ENCODE measurements at places on chromosomes 3 and 15.
A peak's percentile ranks its signal among the peaks of the same experiment; 100 is the strongest.

GRCh38 chr3:27224197-27224596 is 145.0 kb downstream of the NEK10 start:
- no peak for DNase-seq

GRCh38 chr15:69319384-69320375 is 21.0 kb downstream of the PAQR5 start:
- no peak for DNase-seq

DNA sequence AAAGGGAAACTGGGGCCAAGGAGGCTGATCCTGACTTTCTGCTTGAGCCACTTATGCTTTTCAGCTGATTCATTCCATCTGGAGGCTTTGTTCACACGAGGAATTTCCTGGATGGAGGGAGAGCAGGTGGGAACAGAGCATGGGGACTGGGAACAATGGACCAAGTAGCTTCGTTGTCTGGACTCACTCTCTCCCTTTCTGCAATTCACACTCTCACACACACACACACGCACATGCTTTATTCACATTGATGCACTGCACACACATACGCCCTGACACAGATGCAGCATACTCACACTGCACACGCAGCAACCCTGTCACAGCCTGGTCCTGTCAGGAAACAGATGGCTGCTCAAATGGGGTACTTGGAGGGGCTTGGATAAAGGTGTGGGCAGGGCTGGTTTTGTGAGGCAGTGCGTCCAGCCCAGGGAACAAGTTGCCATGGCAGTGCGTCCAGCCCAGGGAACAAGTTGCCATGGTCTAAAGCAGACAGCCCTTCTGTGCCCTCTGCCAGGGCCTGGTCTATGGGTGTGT is 19.8 kb upstream of the CHCHD6 start:
- no peak for DNase-seq

DNA sequence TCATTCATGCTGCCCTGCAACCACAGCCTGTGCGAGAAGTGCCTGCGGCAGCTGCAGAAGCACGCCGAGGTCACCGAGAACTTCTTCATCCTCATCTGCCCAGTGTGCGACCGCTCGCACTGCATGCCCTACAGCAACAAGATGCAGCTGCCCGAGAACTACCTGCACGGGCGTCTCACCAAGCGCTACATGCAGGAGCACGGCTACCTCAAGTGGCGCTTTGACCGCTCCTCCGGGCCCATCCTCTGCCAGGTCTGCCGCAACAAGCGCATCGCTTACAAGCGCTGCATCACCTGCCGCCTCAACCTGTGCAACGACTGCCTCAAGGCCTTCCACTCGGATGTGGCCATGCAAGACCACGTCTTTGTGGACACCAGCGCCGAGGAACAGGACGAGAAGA is 4.7 kb downstream of the TRIM42 start:
- DNase-seq: no peak

DNA sequence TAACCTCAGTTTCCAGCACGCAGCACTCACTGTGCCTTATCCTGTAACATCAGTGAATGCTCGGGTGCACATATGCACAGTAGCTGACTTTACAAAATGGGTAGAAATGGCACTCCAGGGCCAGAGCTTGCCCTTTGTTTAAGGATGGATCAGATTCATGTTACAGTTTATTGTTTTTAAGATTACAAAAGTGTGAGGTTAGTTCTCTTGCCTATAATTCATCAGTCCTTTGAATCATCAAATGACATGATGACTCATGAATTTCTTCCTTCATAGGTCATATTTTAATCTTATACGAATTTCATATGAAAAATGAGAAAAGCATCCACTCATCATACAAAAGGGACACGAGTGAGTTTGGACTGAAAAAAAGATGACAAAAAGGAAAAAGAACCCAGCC is 545.3 kb downstream of the GBE1 start:
- DNase-seq: peak; percentile 40

GRCh38 chr3:166663194-166663593 is 716.9 kb downstream of the ZBBX start:
- DNase-seq: no peak

GRCh38 chr15:88835119-88835518 is 31.9 kb downstream of the ACAN start:
- DNase-seq: no peak

DNA sequence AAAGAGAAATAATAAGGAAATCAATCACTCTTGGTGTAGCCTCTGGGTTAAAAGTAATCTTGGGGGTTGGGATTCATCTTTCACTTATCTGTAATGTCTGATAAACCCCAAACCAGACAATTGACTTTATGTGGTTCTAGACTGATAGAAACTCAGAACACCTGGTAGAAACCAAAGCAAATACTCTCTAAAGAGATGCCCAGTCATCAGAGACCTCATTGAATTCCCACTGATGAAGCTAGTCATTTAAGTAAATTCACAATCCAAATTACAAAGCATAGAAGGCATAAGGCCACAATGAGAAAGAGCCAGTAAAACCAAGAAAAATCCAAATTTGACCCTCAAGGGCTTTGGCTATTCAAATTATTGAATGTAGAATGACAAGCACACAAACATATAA is 250.6 kb downstream of the MBNL1 start:
- DNase-seq: no peak

GRCh38 chr3:62653796-62654195 is 221.4 kb downstream of the CADPS start:
- no peak for DNase-seq

DNA sequence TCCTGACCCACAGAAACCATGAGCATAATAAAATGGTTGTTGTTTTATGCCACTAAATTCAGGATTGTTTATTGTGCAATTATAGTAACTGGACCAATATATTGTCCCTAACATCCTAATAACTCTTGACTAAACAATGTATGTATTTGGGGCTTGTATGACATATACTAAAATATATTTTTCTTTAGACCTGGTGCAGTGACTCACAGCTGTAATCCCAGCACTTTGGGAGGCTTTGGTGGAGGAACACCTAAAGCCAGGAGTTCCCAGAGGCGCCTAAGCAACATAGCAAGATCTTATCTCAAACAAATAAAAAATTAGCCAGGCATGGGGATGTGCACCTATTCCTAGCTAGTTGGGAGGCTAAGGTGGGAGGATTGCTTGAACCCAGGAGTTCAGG is 180.4 kb downstream of the SUCNR1 start:
- DNase-seq: no peak

- DNase-seq: no peak
Observed at GRCh38 chr3:11662392-11662990, 18.8 kb upstream of the VGLL4 start.

DNA sequence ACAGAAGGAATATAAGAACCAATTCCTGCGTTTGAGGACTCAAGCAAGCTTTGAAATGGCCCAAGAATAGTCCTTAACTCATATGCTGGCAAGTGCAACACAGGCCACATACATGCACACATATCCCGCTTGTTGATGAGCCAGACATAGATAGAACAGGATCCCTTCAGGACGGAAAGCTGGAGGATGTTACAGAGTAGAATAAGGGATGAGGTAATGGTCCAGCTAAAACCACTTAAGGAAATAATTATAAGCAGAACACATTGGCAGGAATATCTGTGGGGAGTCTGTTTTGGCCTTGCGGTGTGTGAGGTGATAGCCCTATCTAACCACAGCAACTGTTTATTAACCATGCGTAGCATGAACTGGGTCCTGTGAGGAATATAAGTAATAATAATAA is 25.0 kb downstream of the SCG3 start:
- DNase-seq: no peak

- DNase-seq: no peak
Observed at GRCh38 chr3:149848238-149848637, 35.2 kb downstream of the RNF13 start.

DNA sequence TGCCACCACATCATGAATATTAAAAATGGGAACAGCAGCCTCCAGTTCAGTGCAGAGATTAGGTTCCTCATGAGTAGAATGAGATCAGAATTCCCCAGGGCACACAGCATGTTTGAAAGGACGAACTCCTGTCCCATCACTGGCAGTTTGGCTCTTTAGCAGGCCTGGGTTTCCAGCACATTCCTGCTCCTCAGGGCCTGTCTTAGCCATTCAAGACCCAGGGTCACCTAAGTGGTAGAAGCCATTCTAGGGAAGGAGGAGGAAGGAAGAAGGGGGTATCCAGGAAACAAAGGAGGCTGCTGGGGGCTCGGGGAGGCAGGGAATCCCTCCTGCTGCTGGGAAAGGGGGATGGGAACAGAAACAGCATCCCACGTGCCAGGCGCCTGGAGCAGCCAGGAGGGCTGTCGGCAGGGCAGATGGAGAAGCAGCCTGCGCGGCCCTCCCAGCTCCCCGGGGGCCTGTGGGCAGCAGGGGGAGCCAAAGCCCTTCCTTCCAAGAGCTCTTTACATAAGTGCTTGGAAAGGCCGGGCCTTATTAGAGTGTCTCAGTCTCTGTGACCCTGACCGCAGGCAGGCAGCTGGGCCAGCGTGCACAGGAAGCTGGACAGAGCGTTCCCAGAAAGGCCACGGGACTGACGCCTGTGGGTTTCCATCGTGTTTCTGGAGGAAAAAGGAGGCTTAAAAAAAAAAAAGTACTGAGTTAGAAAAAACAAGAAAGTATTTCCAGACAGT is 24.7 kb downstream of the LOXL1 start:
- DNase-seq: peak; percentile 90

DNA sequence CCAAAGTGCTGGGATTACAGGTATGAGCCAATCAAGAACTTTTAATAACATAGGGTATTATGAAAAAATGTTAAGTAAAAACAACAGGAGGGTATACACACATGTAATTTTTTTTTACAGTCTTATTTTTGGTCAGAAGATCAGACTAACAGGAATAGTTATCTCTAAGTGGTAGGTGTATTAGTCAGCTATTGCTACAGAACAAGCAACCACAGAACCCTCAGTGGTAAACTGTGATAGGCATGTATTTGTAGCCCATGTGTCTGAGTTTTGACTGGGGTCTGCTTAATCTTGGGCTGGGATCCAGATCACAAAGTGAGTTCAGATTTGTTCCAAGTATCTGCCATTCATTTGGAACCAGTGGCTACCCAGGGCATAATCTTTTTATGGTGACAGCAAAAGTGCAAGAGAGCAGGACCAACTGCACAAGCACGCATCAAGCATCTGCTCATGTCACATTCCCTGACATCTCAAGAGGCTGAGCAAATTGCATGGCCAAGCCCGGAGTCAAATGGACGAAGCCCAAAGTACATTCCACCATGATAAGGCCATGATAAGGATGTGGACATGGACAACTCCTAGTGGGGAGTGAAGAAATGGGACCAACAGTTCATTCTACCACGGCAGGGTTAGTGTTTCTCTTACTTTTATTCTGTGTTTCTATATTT is 3.0 kb upstream of the IL5RA start:
- no peak for DNase-seq

DNA sequence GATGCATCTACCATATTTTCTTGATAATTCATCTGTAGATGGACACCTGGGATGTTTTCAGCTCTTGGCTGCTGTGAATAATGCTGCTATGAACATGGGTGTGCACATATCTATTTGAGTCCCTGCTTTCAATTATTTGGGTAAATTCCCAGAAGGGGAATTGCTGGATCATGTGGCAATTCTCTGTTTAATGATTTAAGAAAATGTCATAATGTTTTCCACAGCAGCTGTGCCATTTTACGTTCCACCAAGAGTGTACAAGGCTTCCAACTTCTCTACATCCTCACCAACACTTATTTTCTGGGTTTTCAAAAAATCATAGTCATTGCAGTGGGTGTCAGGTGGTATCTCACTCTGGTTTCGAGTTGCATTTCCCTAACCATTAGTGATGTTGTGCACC is 64.4 kb downstream of the NSMCE3 start:
- DNase-seq: no peak

DNA sequence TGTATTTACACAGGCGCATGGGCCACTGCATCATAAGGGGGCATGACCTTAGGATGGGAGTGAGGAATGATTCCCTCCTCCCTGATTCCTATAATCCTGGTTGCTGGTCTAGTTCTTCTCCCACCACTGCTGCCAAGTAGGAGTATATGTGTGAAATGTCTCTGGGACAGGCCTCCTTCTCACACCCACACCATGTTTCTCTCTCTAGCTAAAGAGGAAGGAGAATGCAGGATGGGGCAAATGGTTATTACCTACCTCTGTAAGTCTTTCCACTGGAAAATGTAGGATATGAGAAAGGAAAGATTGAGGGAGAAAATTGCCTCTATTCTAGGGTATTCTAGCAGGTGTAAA is 159.2 kb downstream of the THSD4 start:
- DNase-seq: no peak

- DNase-seq: no peak
Observed at GRCh38 chr3:56135941-56136340, 332.3 kb downstream of the ERC2 start.

GRCh38 chr3:123367467-123368154 is 81.3 kb downstream of the ADCY5 start:
- DNase-seq: no peak

GRCh38 chr3:175445741-175446140 is 586.6 kb downstream of the NAALADL2 start:
- no peak for DNase-seq

DNA sequence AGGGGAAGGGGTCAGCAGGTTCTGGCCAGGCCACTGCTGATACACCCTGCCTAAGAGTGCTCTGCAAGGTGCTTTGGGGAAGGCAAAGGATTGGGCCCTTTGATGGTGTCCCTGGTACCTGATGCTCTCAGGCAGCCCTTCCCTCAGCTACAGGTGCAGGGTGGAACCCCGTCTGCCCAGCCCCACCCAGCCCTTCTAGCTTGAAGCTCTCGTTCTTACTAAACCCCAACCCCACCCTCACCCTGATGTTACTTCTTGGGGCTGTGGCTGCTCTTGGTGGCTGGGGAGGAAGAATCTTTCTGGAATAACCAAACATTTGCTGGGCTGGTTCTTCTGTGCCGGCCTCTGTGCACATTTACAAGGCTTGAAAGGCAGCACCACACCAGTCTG is 6.4 kb downstream of the GNAI2 start:
- no peak for DNase-seq

GRCh38 chr15:90151989-90152645 is 49.0 kb upstream of the SEMA4B start:
- no peak for DNase-seq

- no peak for DNase-seq
Observed at GRCh38 chr3:127815001-127815400, 7.3 kb downstream of the MGLL start.

DNA sequence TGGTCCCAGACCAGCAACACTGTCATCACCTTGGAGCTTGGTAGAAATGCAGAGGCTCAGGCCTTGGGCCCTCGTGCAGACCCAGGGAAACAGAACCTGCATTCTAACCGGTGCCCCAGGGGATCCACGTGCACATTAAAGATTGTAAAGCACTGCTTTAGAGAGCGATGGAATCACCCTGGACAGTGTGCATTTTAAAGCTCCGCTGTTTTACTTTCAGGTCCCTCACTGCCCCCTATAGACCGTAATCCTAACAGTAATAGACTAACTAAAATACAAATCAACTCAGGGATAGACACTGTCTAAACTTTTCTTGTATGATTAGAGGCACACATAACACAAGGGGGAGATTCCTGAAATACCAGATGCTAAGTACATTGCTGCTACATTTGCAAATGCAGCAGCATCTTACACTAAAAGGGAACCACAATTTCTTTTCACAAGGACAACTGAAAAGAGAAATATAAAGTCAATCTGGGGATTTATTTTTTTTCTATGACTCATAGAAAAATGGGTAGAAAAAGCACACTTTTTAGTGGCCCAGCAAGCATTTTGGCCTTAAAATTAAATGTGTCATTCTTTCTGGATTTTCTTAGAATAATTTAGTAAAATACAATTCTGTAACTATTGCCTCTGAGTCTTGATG is 10.5 kb upstream of the SH3GL3 start:
- DNase-seq: peak; percentile 73

All from retinal pigment epithelial cell (primary cell).